ENCODE measurements at places on chromosomes 11 and 22.

DNA sequence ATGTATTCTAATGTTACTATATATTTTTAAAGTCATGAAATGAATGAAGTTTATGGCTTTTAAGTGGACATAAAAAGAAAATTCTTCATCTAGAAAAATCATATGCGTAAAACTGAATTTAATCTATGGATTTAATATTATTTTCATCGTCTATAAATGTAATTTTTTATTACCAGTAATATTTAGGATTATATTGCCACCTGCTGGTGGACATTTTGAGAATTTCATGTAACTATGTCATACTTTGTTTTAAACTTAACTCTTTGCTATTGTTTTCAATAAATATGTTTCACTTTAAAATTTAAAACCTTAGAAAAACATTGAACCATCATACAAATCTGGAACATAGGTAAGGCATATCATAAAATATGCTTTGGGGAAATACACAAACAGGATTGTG, 66.5 kb upstream of the CEP126 start:
- DNase-seq, result peak; percentile 0

GRCh38 chr11:36713715-36714114, 115.7 kb upstream of the RAG2 start:
- DNase-seq, result no peak

DNA sequence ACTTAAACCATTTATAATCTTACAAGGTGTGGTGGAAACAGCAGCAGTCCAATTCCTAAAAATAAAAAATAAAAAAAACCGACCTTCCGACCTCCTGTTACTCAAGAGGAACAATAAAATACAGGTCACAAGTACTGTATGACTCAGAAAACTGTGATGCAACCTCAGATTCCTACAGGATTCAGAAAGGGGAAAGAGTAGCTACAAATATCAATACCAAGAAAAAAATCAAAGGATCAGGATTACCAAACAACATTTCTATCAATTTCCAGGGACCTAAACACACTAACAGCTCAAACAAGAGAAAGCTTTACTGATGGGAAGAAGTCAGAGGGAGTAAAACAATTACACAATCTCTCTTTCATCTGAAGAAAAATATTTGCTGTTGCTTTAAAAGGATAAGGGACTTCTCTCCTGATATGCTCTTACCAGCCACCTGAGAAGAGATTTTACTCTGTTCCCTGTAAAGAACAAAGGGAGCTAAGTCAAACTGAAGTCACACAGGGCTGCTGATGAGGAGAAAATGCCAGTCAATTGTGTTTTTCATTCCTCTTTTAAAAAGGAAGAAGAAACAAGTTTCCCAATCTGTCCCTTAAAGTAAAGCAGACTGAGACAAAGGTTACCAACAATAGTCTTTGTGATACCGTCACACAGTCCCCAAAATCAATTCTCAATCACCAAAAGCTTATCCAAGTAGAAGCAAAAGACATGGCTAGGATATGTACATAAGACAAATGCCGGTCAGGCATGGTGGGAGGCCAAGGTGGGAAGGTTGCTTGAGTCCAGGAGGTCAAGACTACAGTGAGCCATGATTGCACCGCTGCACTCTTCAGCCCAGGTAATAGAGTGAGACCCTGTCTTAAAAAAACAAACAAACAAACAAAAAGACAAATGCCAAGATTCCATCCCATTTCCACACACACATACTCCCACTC, 39.3 kb downstream of the AMBRA1 start:
- DNase-seq, result no peak

DNA sequence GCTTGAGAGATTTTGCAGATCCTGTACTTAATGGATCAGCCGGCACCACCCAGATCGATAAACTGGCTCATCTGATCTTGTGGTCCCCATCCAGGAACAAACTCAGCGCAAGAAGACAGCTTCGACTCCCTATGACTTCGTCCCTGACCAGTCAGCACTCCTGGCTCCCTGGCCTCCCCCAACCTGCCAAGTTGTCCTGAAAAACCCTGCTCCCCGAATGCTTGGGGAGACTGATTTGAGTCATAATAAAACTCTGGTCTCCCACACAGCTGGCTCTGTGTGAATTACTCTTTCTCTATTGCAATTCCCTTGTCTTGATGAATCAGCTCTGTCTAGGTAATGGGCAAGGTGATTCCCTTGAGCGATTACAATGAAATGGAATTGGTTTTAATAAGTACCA, 29.5 kb downstream of the OR2AG2 start:
- no peak for DNase-seq

DNA sequence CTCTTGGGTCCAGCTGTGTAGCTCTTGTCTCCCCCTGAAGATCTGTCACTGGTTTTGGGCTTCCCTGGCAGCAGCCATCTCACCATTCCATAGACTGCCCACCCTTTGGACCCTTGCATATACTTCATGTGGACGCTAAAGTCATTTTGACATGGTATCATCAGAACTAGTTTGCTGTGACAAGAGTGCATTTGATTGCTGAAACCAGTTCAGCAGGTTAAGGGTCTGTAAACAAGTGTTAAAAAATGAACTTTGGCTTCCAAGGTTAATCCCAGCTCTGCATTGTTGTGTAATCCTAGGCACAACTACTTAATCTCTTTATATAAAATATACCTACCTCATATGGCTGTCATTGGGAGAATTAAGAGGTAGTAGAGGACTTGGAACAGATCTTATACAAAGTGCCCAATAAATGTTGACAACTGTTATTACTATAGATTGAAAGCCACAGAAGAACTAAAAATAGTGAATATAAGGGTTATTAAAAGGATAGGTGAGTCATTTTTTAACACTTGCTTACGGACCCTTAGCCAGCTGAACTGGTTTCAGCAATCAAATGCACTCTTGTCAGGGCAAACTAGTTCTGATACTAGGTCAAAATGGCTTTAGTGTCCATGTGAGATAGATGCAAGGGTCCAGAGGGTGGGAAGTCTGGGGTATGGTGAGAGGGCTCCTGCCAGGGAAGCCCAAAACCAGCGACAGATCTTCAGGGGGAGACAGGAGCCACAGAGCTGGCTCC, 29.4 kb downstream of the CCDC90B start:
- DNase-seq, result no peak
